ENCODE measurements at places on chromosomes 4 and X.

DNA sequence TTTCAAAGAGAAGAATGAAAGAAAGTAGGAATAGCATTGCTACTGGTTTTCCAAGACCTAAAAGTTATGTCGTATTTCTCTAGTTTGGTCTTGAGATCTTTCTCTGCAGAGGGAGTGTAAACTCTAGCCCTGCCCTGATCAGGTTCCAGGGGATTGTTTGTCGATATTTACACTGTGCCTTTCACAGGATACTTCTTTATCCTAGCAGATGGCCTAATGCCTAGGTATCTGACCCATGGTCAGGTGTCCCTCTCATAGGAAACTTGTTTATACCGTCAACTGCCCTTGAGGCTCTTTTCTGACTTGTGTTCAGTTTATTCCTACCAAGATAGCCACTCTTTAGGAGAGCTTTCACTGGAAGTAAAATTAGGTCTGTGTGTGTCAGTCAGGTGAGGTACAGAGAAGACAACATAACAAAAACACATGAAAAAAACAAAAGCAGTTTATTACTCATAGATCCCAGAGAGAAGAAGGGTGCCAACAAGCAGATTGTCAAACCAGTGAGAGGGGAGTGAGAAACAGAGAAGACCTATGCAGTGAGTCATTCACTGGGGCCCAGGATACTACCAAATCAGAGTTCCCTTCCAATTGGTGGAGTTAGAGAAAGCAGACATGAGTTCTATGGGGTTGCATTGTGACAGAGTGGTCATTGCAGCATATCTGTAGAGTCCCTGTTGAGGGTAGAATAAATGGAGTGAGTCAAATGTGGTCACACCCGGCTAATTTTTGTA, 40.6 kb upstream of the THOC2 start:
- DNase-seq: no peak

DNA sequence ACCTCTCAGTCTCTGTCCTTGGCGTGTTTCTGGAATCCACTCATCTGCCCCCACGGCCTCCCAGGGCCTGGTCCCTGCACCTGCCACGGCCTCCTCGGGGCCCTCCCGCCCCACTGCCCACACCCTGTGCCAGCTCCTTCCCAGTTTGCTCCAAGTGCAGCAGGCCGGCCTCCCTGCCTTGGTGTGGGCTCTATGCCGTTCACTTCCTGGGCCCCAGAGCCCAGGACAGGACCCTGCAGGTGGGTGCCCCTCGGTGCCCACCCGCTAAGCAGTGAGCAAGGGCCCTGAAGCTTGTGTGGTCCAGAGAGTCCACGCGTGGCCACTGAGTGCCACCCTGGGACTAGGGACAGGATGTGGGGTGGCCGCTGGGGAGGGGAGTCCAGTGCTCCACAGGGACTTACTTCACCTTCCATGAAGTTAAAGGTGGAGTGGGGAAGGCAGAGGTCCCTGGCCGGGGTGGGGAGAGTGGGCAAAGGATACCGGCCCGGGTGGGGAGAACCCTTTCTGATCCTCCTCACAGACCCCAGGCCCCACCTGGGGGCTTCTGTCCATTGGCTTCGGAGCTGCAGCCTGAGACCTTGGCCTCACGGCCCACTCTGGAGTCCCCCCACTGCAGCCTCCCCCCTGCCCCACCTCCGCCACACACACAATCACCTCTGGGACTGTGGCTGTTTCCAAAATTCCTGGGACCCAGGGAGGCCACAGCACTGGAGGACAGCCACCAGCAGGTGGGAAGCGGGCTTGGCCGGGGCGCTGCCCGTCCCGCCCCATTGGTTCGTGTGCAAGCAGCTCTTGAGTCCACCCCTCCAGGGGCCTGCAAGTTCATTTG, 60.0 kb upstream of the NKX1-1 start:
- no peak for DNase-seq

- DNase-seq: no peak
Observed at GRCh38 chr4:45121426-45121975, 395.1 kb upstream of the GNPDA2 start.

GRCh38 chrX:28015993-28016392, 34.7 kb upstream of the DCAF8L1 start:
- no peak for DNase-seq

DNA sequence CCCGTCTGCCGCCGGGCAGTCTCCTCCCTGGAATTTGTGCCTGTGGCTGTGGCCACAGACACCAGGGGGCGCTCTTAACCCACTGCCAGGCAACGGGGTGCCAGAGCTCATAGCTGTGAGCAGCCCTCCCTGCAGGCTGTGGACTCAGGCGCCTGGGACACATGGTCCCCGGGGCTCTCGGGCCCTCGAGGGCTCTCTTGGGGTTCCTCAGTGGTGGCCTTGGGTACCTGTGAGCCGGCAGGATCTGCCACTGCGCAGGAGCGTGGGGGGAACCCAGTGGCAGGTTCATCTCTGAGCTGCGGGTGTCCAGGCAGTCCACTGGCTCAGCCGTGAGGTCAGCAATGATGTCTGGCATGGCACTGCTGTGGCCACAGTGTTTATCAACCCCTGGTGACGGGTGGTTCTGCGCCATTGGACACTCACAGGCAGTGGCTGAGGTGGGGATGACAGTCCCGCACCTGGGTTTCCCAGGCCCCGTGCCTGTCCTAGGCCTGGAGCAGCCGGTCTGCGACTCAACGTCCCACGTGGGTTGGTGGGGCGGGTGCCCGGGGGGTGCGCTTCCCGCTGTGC, 37.2 kb downstream of the PCGF3 start:
- DNase-seq: peak; percentile 14

GRCh38 chrX:150361070-150361776, 1.9 kb upstream of the MAMLD1 start:
- DNase-seq: no peak

- DNase-seq: no peak
Observed at GRCh38 chrX:44927398-44927797, 54.4 kb downstream of the KDM6A start.

DNA sequence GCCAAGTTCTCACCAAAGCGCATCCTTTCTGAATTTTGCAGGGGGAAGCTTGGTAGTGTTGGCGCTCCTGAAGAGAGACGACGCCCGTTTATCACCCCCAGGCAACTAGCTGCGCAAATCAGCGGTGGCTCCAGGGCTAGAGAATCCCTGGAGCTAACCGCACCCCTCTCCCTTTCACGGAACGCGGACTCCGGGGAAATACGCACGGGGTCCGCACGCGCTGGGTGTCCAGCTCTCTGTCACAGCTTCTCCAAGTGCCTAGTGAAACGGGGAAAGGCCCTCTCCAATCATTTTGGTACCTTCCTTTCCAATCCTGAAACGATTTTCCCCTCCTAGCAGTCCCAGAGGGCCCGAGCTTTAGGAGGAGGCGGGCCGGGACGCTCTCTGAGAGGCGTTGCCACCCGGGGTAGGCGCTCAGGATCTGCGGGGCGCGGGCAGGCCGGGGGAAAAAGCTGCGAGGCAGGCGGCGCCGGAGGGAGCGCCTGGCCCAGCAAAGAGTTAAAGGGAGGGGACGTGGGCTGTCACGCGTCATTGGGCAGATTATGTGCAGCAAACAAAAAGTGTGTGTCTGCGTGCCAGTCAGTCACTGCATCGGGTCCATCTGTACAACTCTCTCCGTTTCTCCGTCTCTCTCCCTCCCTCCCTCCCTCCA, at the start of gene PRDM8:
Gene PRDM8 (plus strand): TSS at position 582 of the 652 bp plus-strand sequence. CDS start 2,578 bp downstream, outside the sequence.
- no peak for DNase-seq

DNA sequence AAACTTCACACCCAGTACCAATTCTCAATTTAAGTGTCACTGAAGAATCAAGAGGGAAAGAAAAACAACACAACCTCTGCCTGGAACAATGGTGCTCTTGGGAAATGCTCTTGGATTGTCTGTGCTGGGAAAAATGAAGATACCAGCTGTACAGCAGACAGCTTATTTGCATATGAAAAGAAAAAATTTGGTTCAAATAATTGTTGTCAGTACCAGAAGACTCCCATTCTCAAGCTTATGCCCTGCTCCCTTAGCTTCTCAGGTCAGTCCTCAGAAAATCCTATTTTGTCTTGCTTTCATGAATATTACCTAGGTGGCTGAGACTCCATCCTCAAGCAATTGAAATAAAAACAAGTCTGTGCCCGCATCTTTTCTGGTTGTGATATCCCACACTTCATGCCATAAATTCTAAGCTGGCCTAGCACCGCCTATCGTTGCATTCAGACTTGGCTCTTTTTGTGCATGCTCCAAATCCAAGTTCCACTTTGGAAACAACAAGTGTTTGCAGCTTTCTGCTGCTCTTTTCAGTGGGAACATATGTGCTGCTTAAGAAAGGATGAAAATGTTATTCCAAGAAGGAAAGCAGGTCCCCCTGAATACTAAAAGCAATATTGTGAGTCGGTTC, 431.6 kb downstream of the INPP4B start:
- DNase-seq: no peak

DNA sequence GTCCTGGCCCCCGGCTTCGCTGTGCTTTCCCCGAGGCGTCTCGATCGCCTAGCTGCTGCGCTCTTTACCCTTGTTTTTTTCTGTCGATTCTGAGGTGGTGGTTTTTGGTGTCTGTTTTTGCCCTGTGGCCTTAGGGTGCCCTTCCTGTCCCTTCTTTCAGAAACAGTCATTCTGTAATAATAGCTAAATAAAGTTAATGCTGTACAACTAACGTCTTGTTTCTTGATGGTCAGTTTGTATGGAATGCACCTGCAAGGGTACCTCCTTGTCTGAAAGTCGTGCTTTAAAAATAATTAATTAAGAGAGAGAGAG, 686 bp downstream of the FIP1L1 start:
- no peak for DNase-seq

GRCh38 chr4:56427179-56427578, 8.2 kb downstream of the PPAT start:
- DNase-seq: no peak
